Ovary (tissue), 10 donors: ENCODE measurements at places on chromosomes 2 and 18. TPM values are rescaled to one million over a fixed set of nuclear protein-coding genes. Genes with fewer than 3 reads are reported as not detected.

DNA sequence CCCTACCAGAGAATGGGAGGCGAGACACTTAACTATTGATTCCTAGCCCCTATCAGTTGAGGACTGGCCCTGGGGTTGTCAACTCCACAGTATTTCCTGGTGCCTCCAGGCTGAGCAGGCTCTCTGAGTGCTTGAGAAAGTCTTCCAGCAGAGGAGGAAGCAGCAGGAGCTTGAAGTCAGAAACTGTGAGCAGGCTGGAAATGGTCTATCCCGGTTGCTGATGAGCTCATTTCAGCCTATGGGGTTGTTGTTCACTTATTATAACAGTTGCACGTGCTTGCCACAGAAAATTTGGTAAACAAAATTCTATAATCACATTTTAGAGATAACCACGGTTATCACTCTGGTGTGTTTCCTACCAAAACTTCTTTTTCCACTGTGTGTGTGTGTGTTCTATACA lies 254.7 kb upstream of the THUMPD2 start:
- no peaks in the 10 kb centered on the region for H3K27me3 ChIP-seq
- H3K27ac ChIP-seq = no peak overlapping the region
- H3K4me1 ChIP-seq = no peaks in the 10 kb centered on the region
- H3K4me3 ChIP-seq = no peak overlapping the region
- no peak for DNase-seq

RPRM gene
- 17.9 TPM for total RNA-seq

ATP5F1A gene
- 267 TPM for total RNA-seq

GRCh38 chr2:170714381-170715061 lies 616 bp upstream of the SP5 start:
- no peak for DNase-seq
- H3K27me3 ChIP-seq = no peaks in the 10 kb centered on the region
- H3K4me1 ChIP-seq = peaks cover 15% of the 10 kb centered on the region
- H3K36me3 ChIP-seq = no peaks in the 10 kb centered on the region

C1GALT1C1L gene
- not detected for total RNA-seq

ATP6V1B1 gene
- 10.9 TPM for total RNA-seq

DNA sequence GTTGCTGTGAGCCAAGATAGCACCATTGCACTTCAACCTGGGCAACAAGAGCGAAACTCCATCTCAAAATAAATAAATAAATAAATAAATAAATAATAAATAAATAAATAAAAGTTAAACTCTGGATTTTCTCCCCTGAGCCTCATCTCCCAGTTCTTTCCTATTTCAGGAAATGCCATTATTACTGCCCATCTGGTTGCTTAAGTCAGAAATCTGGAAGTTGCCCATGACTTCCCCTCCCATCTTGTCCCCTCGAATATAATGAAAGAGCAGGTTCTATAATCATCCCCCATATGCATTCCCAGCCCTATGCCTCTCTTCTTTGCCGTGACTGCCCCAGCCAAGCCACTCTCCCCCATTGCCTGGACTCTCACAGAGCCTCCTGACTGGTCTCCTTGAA lies 4.2 kb upstream of the PSD4 start:
- peaks cover 5% of the 10 kb centered on the region for H3K4me1 ChIP-seq
- no peak for DNase-seq
- H3K27me3 ChIP-seq = no peaks in the 10 kb centered on the region
- H3K4me3 ChIP-seq = no peak overlapping the region
- H3K36me3 ChIP-seq = no peaks in the 10 kb centered on the region

- H3K4me3 ChIP-seq = no peak overlapping the region
- no peaks in the 10 kb centered on the region for H3K4me1 ChIP-seq
- DNase-seq = no peak
- H3K36me3 ChIP-seq = no peaks in the 10 kb centered on the region
- H3K27ac ChIP-seq = no peak overlapping the region
Observed at GRCh38 chr2:62184512-62185230, 11.2 kb upstream of the B3GNT2 start.

REG1B gene
- total RNA-seq = not detected

PTPRM gene
- total RNA-seq = 60.4 TPM

- no peaks in the 10 kb centered on the region for H3K27me3 ChIP-seq
- H3K36me3 ChIP-seq = no peaks in the 10 kb centered on the region
- no peak for DNase-seq
- H3K4me3 ChIP-seq = no peak overlapping the region
Observed at GRCh38 chr2:49044350-49045079, 109.8 kb downstream of the FSHR start.

DNA sequence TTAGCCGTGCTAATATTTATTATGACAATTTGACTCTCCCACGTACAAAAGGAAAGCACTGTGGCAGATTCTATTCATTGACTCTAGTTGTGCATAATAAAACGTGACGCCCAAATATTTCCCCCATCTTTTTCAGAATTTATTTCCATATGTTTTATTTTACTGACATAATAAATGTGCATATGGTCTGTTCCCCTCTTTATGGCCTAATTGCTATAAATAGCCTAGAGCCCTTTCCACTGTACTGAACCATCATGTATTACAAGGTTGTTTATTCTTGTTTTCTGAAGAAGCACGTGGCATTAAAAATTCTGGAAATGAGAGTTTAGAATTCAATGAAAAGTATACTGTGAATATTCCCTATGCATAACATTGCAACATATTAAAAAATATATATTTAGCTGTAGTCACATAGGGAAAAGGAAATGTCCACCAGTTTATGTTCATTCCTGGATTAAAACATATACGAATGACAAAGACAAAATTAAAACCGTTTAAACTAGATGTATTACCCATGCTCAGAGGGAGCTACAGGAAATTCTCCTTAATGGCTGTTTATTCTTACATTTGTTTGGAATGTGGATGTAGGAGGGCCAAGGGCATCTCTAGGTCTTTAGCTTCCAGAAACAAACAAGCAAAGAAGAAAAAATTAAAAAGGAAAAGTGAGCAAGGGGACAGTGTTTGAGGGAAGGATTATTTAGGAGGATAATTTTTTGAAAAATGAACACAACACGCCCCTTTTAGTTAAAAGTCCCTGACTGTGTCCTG lies 122.1 kb upstream of the MMADHC start:
- no peaks in the 10 kb centered on the region for H3K4me1 ChIP-seq
- H3K36me3 ChIP-seq = no peaks in the 10 kb centered on the region
- no peaks in the 10 kb centered on the region for H3K27me3 ChIP-seq
- H3K4me3 ChIP-seq = no peak overlapping the region

GRCh38 chr2:1628893-1629292 lies 115.4 kb downstream of the PXDN start:
- no peak overlapping the region for H3K4me3 ChIP-seq
- no peaks in the 10 kb centered on the region for H3K36me3 ChIP-seq
- no peaks in the 10 kb centered on the region for H3K27me3 ChIP-seq
- H3K4me1 ChIP-seq = peaks cover 13% of the 10 kb centered on the region
- no peak for DNase-seq
- no peak overlapping the region for H3K27ac ChIP-seq

- no peaks in the 10 kb centered on the region for H3K4me1 ChIP-seq
- H3K4me3 ChIP-seq = no peak overlapping the region
- no peaks in the 10 kb centered on the region for H3K36me3 ChIP-seq
- H3K27me3 ChIP-seq = no peaks in the 10 kb centered on the region
- DNase-seq = no peak
Observed at GRCh38 chr2:137910641-137911040, 53.6 kb upstream of the HNMT start.
